Inflammatory macrophage treated with lipopolysaccharide for 1 hour (primary cell): ENCODE measurements at places on chromosomes 1 and 21.

- peak; percentile 14 for DNase-seq
Observed at GRCh38 chr1:22607154-22607553, 29.3 kb upstream of the C1QA start.

GRCh38 chr1:72037745-72038343 lies 244.5 kb downstream of the NEGR1 start:
- peak; percentile 21 for DNase-seq

DNA sequence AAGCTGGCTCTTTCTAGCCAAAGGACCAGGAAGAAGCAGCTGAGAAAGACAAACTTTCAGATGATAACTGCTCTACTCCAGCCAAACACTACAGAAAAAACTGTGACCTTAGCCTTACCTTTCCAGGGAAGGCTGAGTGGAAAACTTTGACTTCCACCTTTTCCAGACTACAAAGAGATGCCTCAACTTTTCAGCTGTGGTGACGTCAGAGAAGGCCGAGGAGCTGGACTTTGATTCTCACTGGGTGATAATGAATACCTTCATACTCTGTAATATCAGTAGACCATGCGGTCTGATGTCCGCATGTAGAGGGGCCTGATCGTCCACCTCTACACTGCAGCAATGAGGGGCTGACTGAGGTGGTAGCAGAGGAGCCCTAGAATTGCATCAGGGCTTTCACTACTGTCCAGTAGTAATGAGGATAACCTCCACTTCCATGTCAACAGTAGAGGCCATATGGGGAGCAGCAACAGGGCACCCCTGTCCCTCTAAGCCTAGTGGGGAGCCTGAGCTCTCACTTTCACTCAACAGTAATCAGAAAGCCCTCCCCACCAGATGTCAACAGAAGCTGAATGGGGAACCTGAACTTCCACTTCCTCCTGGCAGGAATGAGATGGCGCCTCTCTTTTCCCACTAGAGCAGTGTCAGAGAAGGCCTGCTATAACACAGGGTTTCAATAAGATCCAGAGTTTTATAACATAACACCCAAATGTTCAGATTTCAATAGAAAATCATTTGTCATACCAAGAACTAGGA lies 28.4 kb upstream of the PADI1 start:
- DNase-seq, result peak; percentile 21

DNA sequence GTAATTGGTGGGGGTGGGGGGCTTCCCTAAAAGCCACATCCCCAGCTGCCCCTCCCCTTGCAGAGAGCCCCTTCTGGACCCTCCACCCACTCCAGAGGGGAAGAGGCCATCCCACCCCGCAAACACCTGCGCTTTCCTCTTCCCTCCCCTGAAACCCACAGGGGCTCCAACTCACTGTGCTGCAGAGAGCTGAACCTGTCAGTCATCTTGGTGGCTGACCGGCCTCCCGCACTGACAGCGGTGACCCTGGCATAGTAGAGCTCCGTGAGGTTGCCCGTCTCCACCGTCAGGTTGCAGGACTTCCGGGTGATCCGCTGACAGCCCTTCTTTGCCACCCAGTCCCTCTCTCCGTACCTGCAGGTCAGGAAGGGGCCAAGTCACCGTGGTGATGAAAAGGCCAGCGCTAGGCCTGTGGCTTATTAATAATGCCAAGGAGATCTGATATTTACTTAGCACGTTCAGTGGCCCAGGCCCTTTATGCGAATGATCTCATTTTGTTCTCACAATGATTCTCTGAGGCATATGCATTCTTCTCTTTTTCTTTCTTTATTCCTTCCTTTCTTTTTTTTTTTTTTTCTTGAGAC lies 5.9 kb downstream of the IL22RA1 start:
- DNase-seq, result no peak

DNA sequence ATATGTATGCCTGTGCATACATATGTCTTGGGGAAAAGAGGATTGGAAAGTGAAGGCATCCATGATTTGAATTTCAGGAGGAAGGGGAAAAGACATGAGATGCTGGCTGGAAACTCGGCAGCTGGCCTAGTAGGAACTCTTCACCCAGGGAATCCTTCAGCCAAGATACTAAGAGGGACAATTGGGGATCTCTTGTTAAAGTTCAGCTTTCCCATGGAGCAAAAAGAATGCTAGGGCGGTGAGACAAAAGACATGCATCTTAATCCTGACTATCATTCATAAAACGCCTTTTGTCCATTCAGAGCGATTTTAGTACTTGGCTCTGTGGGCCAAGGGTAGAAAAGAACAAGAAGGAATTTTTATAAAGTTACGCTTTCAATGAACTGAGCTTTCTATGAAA lies 20.5 kb downstream of the PDPN start:
- no peak for DNase-seq

DNA sequence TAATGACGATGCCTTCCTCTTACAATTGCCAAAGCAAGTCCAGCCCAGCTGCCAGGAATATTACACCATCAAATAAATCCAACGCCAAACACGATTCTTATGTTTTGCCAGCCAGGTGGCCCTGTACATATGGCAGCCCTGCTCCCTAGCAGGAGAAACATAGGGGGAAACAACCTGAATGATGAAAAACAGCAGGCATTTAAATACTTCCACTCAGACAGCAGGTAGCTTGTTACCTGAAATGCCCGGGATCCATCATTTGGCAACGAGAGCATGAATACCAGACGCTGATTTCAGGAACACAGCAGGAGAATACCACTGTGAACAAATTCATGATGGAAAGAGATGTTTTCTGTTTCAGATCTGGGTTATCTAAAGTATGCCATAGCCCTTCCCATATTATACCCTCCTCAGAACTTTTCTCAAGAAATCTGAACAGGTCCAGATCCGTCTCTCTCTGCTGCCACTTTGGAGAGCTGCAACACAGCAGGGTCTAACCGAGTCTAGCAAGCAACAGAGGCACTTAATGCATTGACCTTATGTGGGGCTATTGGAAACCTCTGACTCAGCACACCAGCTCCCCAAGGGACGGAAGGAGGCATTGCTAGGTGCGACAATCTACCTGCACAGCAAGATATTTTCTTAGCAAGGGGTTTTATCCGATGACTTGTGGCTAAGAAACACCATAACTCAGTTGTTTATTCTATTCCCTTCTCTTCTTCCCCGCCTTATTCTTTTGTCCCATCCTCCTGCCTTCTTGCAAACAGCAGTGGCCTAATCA lies 166.3 kb downstream of the BARHL2 start:
- DNase-seq, result no peak

DNA sequence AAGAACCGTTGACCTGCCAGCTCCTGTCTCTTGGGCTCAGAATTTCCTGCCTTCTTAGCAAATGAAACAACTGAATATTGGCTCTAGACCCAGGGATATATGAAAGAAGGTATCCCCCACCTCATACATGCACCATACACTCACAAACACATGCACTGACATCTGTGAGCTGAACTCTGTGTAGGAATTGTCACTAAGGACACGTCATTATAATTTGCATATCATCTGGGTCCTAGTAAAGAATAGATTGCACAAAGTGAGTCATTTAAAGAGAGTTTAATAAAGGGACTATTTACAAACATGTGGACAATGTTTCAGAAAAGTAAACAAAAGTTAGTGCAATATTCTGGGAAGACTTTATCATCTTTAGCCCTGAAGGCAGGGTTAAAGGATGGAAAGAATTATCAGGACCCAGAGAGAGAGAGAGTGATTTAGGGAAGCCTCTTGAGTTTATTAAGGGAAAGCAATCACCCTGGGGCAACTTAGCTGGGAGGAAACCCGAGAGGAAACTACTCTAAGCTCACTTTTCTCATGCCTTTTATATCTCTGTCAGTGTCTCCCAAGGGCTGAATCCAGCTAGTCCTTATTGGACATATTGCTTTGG lies 74.1 kb upstream of the PLA2G4A start:
- no peak for DNase-seq

- peak; percentile 98 for DNase-seq
Observed at GRCh38 chr1:151945725-151946722, 36.7 kb upstream of the THEM4 start.

- DNase-seq, result peak; percentile 56
Observed at GRCh38 chr1:228697207-228698016, 37.9 kb upstream of the RHOU start.

GRCh38 chr1:92599184-92599583 lies 112.5 kb upstream of the GFI1 start:
- DNase-seq, result peak; percentile 10

- DNase-seq, result no peak
Observed at GRCh38 chr1:26701266-26701994, 5.6 kb downstream of the ARID1A start.
